ENCODE measurements at places on chromosomes 3 and 15. TPM values are rescaled to one million over a fixed set of nuclear protein-coding genes. Genes with fewer than 3 reads are reported as not detected.

- DNase-seq: no peak
Measured at GRCh38 chr15:97165205-97165604, 795.3 kb upstream of the ARRDC4 start.

DNA sequence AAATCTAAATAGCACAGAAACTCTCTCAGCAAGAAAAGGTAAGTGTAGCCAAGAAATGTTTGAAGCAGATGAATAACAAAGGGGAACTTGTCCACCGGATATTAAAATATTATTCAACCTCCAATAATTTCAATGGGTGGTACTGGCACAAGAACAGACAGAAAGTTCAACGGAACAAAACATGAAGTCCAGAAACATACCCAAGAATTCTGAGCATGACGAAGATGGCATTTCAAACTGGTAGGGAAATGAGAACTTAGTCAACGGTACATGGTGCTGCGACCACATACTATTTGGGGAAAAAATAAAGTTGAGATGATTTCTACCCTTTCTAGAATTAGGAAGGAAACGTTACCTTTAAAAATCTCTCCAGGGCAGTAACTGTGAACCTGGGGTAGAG is 5.5 kb downstream of the CHSY1 start:
- DNase-seq: no peak

- DNase-seq: no peak
Measured at GRCh38 chr15:85154061-85154460, 172.4 kb downstream of the PDE8A start.

ST8SIA2 gene
- total RNA-seq: 15.1 TPM

- DNase-seq: no peak
Measured at GRCh38 chr15:68897016-68897415, 33.3 kb upstream of the SPESP1 start.

DNA sequence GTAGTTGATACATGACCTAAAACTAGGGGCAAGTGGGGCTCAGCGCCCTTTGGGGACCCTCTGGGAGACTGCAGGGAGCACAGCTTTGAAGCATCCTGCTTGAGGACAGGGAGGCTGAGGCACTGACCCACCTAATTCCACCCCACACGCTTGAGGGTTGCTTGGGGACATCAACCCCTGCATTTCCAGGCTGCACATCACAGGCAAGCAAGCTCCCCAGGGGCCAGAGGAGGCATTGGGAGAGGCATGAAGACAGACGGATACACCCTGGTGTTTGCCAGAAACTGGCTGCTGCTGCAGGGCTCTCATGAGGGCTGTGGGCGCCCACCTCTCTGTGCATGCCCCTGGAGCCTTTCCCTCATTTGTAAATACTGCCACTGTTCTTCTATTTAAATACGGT is 99.3 kb downstream of the ABHD5 start:
- no peak for DNase-seq

CD96 gene
- total RNA-seq: 4.2 TPM

DNA sequence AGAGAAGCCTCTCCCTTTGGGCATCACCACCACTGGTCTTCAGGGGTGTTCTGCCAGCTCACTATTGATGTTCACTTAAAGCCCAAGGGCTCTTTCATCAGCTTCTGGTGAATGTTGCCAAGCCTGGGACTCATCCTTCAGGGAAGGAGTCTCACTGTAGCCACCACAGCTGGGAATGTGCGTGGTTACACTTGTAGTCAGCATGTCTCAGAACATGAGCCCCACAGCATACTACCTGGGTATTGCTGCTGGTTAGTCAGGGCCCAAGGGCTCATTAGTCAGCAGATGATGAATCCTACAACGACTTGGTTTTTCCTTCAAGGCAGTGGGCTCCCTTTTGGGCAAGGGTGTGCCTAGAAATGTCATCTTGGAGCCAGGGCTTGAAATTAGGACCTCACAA is 412.9 kb downstream of the VGLL3 start:
- no peak for DNase-seq

ERC2 gene
- total RNA-seq: 0.24 TPM

MIX23 gene
- 66.8 TPM for total RNA-seq

DNA sequence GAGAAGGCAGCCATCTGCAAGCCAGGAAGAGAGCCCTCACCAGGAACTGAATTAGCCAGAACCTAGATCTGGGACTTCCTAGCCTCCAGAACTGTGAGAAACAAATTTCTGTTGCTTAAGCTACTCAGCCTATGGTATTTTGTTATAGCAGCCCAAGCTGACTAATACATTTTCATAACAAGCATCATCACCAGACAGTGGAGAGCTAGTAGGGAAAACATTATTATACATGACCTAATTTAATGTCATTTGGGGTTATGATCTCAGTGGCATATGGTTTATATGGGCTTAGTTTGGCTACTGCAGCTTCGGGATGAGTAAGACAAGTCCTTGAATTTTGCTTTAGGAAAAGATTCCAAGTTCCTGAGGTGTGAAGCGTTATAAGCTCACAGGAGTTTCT is 35.6 kb downstream of the LNP1 start:
- no peak for DNase-seq

DNA sequence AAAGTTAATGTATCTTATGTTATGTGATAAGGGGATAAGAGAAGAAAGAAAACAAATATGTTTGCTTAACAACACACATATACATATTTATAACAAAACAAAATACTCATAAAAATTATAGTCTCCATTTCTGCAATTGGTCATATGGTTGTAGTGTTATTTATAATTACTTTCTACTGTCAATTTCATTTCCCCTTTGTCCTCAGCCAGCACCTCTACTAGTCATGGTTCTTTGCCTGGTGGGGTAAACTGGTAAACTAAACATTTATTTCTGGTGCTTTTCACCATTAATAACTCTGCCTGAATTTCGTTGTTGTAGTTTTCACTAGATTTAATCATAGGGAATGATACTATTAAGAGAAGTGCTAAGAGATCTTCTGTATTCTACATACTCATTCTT is 88.0 kb upstream of the ALCAM start:
- no peak for DNase-seq

DNA sequence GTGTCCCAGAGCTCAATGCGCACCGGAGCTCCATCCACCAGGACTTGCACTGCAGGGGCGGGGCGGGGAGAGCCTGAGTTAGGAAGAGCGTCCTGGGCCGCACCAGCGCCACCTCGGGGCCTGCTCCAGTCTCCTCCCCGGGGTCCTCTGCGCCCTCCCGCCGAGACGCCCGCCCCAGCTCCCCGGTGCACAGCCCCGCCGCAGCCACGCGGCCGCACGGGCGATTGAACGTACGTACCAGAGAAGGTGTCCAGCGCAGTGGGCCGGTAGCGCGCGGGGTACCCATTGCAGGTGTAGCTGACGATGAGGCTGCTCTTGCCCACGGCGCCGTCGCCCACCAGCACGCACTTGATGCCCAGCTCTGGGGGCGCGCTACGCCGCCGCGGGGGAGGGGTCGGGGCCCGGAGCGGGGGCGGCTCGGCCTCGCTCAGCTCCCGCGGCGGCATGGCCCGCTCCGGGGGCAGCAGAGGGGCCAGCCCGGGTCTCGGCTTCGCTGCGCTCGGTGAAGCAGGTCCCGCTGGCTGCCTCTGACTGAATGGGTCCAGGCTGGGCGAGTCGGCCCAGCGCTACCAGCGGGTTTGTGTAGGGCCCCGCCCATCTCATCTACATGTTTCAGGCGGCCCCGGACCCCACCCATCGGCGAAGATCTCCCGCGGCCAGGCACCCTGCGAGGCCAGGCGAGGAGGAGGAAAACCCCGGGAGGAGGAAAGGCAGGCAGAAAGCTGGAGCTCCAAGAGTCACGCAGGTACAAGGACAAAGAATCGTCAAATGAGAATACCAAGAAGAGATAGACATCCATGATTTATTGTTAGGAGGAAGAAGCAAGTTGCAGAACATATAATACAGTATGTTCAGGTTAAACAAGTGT is at the start of gene RHOV:
Gene RHOV (minus strand): TSS at position 541 of the 868 bp plus-strand sequence. CDS start 95 bp downstream, at position 446.
- DNase-seq: peak; percentile 53

DNA sequence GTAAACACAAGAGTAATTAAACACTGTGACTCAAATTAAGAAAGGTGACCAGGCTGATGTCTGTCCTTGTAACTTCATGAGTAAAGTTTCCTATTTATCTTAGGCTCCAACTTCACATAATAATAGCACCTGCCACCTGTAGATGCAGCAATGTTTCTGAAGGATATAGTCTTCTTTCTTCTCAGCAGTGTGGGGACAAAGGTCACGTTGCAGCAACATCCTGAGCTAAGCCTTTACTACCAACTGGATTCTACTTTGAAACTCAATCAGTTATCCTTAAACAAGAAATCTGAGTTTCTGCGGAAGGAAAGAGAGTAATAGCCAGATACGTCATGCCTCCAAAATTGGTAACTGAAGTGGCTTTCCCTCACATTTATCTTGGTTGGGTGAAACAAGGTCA is 253.1 kb downstream of the RBMS3 start:
- DNase-seq: no peak

DNA sequence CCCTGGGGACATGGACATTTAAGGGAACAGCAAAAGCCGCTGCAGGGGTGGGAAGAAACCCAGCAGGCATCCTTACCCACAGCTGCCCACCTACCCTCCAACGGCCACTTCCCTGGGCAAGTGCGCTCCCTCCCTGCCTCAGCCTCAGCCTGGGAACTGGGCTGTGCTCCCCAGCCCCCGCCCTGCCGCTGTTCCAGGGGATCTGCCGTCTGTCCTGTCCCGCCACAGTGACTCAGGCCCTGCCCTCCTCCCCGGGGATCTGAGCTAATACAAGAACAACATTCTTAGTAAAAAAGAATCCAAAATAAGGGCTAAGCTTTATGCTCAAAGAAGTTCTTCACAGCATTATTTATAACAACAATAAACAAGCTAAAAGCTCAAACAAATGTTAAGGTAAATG is 7.4 kb upstream of the IQSEC1 start:
- no peak for DNase-seq

- no peak for DNase-seq
Measured at GRCh38 chr15:80667936-80668335, 27.2 kb upstream of the ABHD17C start.

LMAN1L gene
- total RNA-seq: not detected

DNA sequence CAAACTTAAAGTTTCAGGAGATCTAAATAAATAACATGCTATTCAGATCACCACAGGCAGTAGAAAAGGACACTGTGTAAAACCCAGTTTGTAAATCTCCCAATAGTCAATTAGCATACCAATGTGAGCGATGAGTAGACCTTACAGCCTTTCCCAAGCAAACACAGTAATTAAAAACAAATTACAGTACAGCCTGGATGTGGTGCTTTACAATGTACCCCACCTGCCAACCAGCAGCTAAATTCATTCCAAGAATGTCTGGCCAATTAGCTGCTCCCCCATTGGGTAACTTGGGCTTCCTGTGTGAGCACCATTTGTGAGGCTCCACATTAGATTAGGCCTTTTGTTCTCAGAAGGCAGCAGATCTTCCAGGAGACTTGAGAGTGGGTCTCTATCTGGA is 635.0 kb downstream of the TBL1XR1 start:
- no peak for DNase-seq

GRCh38 chr3:71870966-71871512 is 86.1 kb upstream of the PROK2 start:
- no peak for DNase-seq

DNA sequence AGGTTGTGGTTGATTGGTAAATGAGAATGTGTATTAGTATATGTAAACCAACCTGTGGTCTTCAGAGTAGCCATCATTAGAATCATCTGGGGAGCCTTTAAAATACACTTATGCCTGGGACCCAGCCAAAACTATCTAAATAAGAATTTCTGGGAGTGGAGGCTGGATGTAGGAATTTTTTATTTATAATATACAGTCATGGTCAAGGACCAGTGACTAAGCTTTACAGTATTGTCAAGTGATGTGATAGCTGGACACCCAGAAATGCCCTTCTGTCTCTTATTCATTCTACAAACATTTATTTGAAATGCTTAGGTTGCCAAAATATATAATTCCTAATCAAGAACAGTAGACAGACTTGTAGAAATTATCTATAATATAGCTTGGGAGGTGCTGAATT is 132.2 kb downstream of the MBNL1 start:
- no peak for DNase-seq

SLC27A2 gene
- total RNA-seq: 0.39 TPM

GOLGA6L10 gene
- total RNA-seq: 0.10 TPM

DNA sequence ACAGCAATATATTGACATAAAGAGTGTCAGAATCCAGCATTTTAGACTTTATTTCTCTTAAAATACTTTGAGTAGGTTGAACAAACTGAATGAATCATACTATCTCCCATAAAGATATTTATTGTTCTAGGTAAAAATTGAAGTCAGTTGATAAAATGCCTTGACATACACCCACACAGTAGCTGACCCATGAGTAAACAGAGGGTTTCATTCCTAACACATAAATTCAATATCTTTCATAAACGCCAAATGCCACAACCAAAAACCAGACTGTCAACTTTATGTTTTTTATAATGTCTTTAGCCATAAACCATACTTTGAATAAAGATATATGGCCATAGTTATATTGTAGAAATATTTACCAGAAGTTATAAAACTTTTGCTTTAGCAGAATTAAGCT is 742.4 kb downstream of the NAALADL2 start:
- DNase-seq: no peak

GRCh38 chr3:193974671-193975535 is 161.0 kb upstream of the HES1 start:
- no peak for DNase-seq

- DNase-seq: no peak
Measured at GRCh38 chr3:133055339-133055738, 17.1 kb downstream of the TMEM108 start.

- DNase-seq: no peak
Measured at GRCh38 chr15:49848807-49849206, 228.0 kb downstream of the DTWD1 start.

SNTN gene
- not detected for total RNA-seq

FBN1 gene
- total RNA-seq: 208 TPM

GRCh38 chr15:93158097-93158900 is 69.3 kb upstream of the RGMA start:
- no peak for DNase-seq

Data from RPMI7951 (cell line).